ENCODE measurements at places on chromosomes 2 and 18.
A peak's percentile ranks its signal among the peaks of the same experiment; 100 is the strongest.

DNA sequence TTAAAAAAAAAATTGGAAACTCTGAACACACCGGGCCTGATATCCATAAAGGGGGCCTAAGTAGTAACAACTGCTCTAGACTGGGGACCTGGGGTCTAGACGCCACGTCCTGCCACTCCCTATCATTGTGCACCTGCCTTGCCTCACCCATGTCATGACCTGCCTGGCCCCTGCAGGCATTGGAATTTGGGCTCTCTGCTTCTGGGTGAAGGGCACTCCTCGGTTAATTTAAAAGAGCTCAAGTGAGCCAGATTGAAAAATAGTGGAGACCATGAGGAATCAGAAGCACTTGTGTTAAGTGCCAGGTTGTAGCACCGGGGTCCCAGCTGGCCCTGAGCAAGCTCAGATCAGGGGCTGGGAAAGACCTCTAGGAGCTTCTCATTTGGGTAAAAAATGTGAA lies 48.1 kb downstream of the SLC4A1AP start:
- DNase-seq = no peak

- DNase-seq = no peak
Measured at GRCh38 chr2:164009756-164010337, 274.0 kb upstream of the FIGN start.

GRCh38 chr2:135694711-135695110 lies 46.9 kb upstream of the UBXN4 start:
- no peak for DNase-seq

DNA sequence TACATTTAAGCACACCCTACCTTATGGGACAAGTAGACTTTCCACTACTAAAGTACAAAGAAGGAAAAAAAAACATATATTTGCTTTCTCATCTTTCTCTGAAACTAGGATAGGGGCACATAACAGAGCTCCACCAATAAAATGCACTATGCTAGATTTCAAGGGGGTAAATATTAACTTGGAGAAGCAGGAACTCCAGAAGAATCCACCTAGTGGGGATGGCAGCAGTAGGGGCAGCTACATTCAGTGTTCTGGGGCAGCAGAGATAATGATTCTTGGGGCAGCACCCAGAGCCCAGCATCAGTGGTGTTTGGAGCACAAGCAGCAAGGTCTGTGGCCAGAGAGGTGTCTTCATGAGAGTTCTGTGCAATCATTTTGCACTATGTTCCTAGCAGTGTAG lies 64.7 kb downstream of the DTNB start:
- no peak for DNase-seq

DNA sequence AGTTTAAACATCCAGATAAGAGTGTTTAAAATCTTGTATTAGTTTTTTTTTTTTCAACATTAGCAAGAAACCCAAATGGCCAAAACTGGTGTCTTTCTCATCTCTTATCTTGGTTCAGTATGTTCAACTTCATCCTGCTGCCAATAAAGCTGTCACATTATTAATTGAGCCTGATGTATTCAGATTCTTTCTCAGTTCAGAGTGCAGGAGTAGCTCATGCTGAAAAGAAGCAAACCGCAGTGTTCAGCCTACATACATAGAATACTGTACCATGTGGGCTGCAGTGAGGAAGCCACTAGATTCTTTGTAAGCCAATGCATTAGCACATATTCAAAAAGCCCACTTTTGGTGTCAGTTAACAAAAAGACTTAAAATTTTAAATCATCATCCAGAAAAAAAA lies 76.2 kb downstream of the C18orf54 start:
- DNase-seq = no peak

- peak; percentile 33 for DNase-seq
Measured at GRCh38 chr2:88059979-88060906, 4.7 kb upstream of the KRCC1 start.

DNA sequence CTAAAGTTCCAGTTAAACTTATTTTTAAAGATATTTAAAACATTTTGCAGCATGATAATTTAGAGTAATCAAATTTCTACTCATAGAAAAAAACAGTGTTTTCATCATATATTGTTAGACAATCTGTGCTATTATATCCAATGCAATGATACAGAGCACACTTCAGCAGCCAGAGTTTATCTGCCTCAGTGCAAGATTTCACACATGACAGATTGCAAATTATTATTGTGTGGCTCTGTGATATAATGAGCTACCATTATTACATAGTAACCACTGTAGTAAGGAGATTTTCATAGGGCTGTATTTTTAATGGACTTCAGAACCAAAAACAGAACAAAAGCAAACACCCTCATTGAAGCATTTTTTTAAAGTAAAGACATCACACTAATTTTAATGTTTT lies 762.4 kb downstream of the DSC3 start:
- no peak for DNase-seq

GRCh38 chr2:217482056-217482710 lies 520.6 kb downstream of the TNS1 start:
- no peak for DNase-seq

DNA sequence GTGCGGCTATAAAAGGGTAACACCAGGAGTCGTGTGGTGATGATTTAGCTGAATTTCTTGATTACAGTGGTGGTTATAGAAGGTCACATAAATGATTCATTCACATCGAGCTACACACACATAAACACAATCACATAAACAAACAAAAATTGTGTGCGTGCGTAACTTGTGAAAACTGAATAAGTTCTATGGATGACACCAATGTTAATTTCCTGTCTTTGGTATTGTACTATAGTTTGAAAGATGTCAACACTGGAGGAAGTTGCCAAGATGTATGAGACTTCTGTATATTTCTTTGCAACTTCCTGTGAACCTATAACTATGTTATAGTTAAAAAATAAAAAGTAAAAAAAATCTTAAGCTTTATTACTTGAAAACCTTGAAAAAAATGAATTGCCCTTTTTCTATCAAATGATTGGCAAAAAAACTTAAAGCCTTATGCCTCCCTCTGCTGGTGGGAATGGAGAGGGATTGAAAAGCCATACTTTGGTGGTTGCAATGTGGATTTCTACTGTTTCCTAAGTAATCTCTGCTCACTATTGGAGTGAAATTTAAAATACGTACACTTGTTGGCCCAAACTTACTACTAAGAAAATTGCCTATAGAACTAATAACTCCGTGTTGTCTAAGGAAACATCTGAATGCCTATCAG lies 227.7 kb downstream of the RPIA start:
- DNase-seq = peak; percentile 24

- no peak for DNase-seq
Measured at GRCh38 chr2:439077-439476, 151.2 kb upstream of the ALKAL2 start.

GRCh38 chr2:221426929-221427328 lies 145.2 kb downstream of the EPHA4 start:
- DNase-seq = no peak

GRCh38 chr2:43186679-43187374 lies 39.6 kb downstream of the ZFP36L2 start:
- DNase-seq = no peak

DNA sequence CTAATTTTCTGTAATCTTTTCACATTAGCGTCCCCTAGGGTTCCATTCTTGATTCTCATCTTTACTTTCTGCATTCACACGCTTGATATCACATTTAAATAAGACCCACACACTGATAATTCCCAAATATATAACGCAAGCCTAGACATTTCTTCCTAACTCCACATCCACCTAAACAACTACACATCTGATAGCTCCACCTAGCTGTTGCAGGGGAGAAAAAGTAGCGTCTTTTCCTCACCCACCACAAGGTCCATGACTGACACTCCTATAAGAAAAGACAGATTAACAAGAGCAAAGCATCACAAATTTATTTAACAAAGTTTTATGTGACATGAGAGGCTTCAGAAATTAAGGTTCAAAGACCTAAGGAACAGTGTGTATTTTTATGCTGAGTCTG lies 862.2 kb upstream of the DDX18 start:
- DNase-seq = no peak

- DNase-seq = no peak
Measured at GRCh38 chr2:183063083-183063482, 15.5 kb upstream of the DUSP19 start.

- DNase-seq = no peak
Measured at GRCh38 chr2:100535855-100536254, 26.9 kb upstream of the PDCL3 start.

- no peak for DNase-seq
Measured at GRCh38 chr2:189517847-189518535, 62.6 kb downstream of the SLC40A1 start.

GRCh38 chr18:34661464-34662087 lies 48.5 kb upstream of the DTNA start:
- DNase-seq = peak; percentile 30

GRCh38 chr2:2294183-2294690 lies 36.8 kb downstream of the MYT1L start:
- DNase-seq = no peak

- peak; percentile 16 for DNase-seq
Measured at GRCh38 chr2:207352978-207353671, 176.6 kb upstream of the CREB1 start.

DNA sequence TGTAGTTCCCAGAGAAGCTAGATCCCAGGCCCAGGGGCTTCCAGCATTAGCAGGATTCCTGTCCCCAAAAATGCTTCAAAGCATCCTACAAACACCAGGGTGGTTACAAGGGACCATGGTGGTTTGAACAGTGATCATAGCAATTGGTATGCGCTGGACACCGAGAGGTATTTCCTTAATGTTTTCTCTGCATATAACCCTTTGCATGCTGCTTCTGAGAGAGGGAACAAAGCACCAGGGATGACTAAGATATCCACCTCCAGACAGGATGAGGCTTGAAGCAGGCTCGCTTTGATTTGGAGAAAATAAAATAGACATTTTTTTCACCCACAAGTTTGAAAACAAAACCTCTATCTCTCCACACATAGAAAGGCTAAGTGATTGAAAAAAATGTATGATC lies 50.5 kb upstream of the TSPYL6 start:
- DNase-seq = no peak

GRCh38 chr2:109636317-109636716 lies 22.2 kb downstream of the SOWAHC start:
- DNase-seq = peak; percentile 83

DNA sequence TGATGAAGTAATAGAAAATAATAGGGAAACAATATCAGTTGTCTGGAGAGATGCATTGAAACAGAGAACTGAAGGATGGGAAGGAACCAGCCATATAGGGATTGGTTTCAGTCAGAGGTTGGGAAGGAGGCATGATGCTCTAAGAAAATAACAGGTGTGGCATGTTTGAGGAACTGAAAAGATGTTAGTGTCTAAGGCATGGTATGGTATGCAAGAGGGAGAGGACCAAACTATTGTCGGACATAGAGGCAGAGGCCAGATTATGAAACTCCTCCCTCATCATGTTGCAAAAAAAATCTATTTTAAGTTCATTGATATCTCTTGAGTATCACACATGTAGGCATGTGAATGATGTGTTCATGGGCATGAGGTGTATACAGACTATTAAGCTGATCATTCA lies 48.9 kb upstream of the EMILIN2 start:
- DNase-seq = no peak

DNA sequence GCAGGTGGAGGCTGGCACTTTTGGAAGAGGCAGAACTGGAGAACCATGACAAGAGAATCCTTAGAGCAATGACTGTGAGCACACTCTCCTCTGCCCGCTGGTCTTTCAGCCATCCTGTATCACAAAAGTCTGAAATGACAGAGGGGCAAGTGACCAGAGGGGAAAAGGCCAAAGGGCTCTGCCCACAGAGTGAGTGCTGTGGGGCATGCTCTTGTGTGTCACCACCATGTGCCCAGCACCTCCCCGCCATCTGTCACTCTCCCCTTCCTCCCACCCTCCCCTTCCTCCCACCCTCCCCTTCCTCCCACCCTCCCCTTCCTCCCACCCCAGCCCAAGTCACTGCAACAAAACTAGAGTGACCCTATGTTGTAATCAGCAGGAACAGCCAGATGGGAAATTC lies 31.9 kb downstream of the DAW1 start:
- no peak for DNase-seq

- DNase-seq = no peak
Measured at GRCh38 chr2:196331143-196331542, 159.8 kb upstream of the STK17B start.

DNA sequence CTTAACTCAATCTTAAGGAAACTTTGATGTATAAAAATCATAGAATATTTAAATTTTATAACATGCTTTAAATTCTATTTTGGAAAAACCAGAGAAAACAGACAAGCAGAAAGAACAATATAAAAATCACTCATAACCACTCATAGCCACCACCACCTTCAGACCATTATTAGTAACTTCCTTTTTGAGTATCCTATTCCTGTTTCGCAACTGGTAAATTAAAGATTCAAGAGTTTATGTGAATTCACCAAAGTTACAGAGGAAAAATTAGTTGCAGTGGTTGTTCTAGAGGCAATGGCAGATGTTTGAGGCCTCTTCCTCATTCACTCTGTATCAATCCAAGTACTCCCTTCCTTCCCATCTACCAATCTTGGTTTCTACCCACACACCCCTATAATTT lies 49.3 kb upstream of the PROKR1 start:
- peak; percentile 45 for DNase-seq

DNA sequence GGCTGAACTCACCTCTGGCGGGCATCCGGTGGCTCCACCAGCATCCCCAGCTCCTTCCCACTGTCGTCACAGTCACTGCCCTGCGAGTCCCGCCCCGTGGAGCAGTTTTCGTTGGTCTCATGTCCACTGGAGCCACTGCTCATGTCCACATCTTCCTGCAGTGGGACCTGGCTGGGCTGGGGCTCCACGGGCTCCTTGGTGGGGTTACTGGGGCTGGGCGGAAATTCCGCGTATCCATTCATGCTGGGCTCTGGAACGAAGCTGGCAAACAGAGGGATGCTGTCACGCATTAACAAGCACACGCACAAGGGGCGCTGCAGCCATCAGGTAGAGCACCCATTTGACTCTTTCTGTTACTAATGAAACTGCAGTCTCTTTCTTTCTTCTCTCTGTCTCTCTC lies 10.7 kb downstream of the PER2 start:
- DNase-seq = no peak

- no peak for DNase-seq
Measured at GRCh38 chr2:45891719-45892424, 240.4 kb downstream of the PRKCE start.

DNA sequence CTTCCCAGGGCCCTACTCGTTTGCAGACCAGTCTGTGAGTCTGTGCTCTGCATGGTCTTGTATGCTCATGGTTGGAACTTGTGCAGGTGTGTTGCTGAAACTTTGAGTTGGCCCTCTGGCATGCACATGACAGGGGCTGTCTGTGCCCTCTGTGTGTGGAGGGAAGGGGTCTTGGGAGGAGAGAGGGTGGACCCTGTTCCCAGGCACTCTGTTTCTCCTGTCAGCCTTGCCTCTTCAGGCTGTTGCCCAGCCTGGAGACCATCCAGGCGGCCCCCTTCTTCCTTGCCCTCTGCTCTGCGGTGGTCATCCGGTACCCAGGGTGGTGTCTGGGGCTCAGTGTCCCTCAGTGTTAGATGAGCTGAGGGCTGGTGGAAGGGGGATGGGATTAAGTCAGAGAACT lies 39.5 kb downstream of the TET3 start:
- DNase-seq = no peak

DNA sequence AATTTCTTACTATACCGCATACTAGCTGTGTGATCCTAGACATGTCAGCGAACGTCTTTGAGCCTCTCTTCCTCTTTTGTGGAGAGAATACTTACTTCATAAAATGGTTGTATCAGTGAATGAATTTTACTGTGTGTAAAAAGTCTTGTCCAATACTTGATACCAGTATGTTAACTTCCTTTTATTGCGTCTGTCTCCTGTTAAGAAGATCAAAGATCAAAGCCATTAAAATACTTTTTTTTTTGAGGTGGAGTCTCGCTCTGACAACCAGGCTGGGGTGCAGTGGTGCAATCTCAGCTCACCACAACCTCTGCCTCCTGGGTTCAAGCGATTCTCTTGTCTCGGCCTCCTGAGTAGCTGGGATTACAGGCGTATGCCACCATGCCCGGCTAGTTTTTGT lies 33.2 kb downstream of the ERLEC1 start:
- peak; percentile 42 for DNase-seq

- peak; percentile 52 for DNase-seq
Measured at GRCh38 chr2:179049546-179050311, at the start of gene CCDC141. Gene CCDC141, minus strand, starts transcription at chr2:179050137. Its CDS starts 196 bp downstream, at chr2:179049941.
